Activated CD4-positive, CD25-positive, alpha-beta regulatory T cell (primary cell): ENCODE measurements at places on chromosomes 3 and 15.

GRCh38 chr15:55770806-55771205, 27.9 kb upstream of the PRTG start:
- no peak for DNase-seq

GRCh38 chr3:19967812-19968211, 20.9 kb downstream of the RAB5A start:
- no peak for DNase-seq

- DNase-seq, result no peak
Observed at GRCh38 chr3:190554197-190554596, 40.3 kb downstream of the IL1RAP start.

GRCh38 chr3:142056656-142057330, 92.6 kb downstream of the TFDP2 start:
- DNase-seq, result no peak

DNA sequence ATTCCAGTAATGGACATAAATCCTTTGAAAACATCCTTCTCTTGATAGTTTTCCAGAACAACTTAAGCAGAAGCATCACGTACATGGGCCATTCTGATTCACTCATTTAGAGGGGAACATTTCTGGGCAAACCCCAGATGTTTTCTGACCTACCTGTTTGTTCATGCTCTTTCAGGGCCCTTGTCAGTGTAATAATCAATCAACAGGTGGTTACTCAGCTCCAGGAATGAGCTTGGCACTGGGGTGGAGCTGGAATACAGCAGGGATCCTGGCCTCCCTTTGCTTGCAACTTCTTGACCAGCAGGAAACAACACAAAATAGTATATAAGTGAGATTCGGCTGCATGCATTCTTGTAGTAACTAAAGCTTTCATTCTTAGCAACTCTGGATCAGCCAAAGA, 9.2 kb upstream of the UBE2E1 start:
- no peak for DNase-seq

DNA sequence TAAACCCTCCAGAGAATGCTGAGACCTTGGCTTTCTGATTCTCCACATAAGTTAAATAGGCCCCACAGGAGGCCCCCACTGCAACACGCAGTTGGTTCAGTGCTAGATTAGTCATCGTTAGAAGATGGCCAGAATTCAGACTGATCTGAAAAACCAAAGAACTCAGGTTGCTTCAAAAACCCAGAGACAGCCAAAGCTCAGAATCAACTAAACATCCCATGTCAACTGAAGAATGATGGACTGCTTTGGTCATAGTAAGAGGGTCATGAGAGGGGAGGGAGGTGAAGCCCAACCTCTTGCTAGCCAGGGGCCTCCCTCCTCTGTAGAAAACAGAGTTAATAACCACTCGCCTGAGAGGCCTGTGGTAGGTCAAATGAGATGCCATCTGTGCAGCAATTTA, 93.1 kb downstream of the AKAP13 start:
- no peak for DNase-seq

DNA sequence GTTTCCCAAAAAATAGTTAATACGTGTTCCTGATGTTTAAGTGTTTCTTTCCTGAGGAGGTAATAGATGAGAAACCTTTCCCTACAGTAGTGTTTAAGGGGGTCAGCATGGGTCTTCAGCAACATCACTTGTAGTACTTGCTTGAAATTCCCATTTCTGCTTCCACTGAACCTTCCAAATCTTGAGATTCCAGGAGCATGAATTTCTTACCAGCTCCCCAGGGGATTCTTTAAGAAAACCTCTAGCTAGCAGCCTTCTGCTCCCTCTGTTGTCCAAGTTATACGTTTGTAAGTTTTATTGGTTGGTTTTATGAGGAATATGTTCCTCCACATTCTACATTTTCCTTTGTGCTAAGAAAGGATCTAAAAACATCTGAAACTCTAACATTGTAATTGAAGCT, 38.2 kb upstream of the ACP3 start:
- no peak for DNase-seq

DNA sequence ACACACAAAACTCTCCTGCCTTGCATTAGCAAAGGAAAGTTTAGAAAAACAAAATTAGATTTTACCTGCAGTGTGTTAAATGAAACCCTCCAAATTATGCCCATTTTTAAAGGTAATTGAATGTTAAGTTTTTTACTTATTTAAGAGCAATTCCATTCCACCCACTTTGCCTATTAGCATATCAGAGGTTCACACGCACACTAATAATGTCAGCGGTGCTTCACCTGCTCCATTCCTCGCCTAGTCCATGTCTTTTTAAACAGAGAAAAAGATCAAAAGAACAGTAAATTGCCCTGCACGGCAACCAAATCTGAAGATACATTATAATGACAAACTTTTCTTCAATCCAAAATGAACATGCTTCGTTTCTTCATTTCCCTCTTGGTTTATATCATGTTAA, 97.3 kb upstream of the LRRN1 start:
- no peak for DNase-seq

DNA sequence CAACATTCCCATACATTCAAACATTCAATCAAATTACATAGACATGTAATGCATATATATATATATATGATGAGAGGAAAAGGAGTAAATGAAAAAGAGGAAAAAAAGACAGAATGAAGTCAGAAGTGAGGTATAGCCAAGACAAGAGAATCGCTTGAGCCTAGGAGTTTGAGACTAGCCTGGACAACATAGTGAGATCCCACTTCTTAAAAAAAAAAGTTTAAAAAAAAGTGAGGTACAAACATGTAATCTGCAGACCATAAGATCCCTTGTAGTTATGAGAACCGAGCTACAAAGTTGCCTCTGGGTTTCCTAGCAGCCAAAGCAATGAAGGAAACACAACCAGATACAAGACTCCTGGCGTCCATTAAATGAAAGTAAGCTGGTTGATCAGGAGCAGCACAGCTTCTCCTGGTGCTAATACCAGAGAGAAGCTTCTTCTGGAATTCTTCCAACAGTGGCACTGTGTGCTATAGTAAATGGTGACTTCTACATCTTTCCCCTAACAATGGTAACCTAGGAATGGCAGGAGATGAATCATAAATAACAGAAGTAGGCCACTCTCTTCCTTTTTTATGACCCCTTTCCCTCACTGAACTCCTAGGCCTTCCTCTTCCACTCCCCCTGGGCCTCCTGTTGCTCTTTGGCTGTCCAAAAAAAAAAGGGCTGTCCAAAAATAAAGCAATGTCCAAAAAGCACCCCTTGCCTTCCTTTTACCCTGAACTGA, 3.5 kb downstream of the KCNMB3 start:
- no peak for DNase-seq

DNA sequence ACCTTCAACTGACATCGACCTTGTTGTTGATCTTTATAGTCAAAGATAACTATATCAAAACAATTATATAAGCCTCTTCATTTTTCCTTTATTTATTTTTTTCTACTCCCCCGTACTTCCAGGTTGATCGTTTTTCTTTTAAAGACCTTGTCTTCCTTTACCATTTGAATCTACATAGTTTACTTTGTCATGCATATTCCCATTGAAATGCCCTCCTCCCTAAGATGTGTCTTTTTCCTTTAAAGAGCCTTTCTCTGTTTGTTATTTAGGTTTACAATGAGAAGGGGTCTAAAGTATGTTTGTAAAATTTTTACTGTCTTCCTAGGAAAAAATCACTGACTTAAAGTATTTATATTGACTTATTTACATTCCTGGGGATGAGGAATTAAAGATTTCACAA, 29.4 kb upstream of the ZNF717 start:
- no peak for DNase-seq

DNA sequence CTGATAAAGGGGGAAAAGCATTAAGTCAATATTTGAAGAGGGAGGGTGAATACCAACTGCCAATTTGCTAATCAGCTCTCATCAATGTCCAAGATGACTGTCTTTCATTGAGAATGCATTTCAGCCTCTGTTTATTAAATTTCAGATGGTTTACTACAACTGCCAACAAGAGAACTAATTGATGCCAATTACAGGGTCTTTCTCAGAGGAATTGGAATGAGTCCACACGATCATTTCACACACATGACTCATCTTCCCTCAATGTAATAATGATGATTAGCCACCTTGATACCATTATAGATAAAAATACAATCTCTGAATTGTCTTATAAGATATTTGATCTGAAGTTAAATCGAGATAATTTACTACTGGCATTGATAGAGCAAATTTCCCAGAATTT, 1274.4 kb downstream of the ROBO2 start:
- DNase-seq, result no peak

DNA sequence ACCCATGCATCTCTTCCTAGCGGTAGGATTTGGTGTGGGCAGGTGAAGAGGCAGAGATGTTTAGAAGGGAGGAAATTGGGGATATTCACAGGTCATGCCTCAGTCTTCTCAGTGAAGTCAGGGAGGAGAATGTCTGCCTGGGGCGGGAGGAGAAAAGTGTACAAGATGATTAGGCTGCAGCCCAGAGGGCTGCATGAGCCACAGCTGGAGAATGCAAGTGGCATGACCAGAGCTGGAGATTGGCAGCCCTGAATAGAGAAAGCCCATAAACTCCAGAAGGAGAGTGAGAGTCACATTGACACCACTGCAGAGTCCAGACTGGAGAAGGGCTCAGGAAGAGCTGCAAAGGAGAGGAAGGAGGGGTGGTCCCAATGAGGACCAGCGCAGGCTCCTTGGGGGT, 22.6 kb downstream of the PDHB start:
- DNase-seq, result no peak

GRCh38 chr3:23649448-23649847, 156.3 kb upstream of the UBE2E1 start:
- no peak for DNase-seq

DNA sequence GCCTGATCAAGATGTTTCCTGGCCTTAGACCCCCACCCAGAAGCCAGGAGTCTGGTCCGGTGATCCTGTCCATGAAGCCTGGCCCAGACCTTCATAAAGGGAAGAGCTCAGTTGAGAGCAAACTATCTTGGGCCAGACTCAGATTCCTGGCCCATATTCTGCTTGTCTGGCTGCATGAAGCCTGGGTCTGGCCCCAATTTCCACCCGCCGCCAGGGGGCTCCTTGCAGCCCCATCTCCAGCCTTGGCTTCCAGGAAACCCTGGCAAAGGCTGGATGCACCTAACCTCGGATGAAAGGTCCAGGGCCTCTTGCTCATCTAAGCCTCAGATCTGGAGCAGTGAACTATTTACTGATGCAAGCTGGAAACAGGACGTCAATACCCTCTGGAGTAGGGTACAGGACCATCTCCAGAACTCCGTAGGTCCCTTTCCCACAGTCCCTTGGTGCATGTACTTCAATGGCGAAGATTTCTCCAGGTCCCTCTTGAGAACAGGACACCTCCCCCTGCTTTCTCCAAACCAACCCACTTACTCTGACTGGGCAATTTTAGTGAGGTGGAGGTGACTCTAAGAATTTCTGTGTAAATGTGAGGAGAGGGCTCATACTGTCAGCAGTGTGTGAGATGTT, 5.6 kb downstream of the FOXL2 start:
- DNase-seq, result no peak

DNA sequence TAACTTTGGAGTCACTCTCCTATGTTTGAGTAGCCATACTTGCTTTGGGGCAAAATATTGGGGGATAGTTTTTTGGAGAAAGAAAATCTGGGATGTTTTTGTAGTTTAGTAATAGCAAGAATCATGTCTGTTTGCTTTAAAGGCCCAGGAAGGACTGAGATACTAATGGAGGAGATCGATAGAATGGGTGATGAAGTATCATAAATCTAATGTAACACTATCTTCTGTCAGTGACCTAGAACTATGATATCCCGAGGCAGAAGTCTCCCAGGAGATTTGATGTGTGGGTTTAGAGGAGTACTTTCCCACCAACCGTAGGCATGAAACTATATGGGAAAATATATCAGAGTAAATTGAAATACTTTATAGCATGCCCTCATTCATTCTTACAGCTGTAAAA, 21.0 kb upstream of the NFKBIZ start:
- no peak for DNase-seq

DNA sequence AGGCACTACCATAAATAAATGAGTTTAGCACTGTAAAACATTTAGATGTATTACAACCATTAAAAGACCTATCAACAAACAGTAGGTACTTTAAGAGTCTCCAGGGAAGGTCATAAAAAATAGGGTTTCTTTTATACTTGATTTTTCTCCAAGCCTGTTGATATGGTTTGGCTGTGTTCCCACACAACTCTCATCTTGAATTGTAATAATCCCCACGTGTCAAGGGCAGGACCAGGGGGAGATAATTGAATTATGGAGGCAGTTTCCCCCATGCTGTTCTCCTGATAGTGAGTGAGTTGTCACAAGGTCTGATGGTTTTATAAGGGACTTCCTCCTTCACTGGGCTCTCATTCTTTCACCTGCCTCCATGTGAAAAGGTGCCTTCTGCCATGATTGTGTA, 468.9 kb upstream of the UBE2E2 start:
- no peak for DNase-seq

DNA sequence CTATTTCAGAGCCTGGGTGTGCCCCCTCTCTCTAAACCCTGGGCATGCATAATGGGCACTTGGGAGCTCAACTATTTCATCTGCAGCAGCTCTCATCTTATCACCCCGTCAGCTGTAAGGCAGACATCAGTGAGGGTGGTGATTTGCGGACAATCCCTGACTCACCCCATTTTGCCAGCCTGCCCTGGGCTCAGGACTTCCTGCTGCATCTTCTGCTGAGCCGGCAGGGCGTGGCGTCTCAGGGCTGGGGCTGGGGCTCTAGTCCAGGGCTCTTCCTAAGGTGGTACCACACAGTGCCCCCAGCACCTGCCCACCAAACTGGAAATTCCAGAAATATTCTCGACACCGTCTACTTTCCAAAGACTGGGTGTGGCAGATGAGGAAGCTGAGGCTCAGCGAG, 925 bp upstream of the PSTPIP1 start:
- DNase-seq, result peak; percentile 26

- no peak for DNase-seq
Observed at GRCh38 chr3:156681002-156681401, 6.6 kb downstream of the TIPARP start.

DNA sequence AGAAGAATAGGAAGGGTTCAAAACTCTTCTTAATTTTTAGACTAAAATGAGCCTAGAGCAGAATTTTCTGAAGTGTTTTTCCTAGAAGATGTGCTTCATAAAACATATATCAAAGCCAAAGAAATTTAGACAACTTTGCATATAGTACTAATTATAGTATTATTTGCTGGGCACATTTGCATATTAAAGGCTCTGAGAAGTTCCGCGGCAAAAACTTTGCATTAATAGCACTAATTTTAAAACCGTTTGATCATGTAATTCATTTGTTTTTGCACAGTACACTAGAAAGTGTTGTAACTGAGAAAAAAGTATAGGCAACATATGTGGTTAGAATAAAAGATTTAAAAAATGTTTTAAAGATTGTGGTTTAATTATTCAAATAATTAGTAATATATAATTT, 412.0 kb upstream of the NR2F2 start:
- DNase-seq, result no peak
